ENCODE measurements at places on chromosomes 5 and 9.

GRCh38 chr5:129460936-129461710, 1.0 kb downstream of the ADAMTS19 start:
- DNase-seq = no peak

DNA sequence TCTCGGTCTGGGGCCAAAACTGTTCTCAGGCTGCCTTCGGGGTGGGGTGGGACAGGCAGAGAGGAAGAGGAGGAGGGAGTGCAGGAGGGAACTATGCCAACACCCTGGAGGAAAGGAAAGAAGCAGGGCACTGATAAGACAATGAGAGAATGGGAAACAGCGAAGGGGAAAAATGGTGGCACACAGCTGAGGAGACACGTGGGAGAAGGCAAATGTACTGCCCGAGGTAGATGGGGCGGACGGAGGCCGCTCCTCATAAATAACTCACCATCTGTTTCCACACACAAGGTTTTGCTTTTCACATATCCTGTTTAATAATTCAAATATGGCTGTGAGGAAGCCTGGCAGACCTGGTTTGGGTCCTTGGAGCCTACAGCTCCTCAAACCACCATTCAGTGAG, 148.2 kb upstream of the LRRTM2 start:
- DNase-seq = no peak

- no peak for DNase-seq
These were observed 594.1 kb upstream of the PTPRD start for GRCh38 chr9:11206925-11207324.

DNA sequence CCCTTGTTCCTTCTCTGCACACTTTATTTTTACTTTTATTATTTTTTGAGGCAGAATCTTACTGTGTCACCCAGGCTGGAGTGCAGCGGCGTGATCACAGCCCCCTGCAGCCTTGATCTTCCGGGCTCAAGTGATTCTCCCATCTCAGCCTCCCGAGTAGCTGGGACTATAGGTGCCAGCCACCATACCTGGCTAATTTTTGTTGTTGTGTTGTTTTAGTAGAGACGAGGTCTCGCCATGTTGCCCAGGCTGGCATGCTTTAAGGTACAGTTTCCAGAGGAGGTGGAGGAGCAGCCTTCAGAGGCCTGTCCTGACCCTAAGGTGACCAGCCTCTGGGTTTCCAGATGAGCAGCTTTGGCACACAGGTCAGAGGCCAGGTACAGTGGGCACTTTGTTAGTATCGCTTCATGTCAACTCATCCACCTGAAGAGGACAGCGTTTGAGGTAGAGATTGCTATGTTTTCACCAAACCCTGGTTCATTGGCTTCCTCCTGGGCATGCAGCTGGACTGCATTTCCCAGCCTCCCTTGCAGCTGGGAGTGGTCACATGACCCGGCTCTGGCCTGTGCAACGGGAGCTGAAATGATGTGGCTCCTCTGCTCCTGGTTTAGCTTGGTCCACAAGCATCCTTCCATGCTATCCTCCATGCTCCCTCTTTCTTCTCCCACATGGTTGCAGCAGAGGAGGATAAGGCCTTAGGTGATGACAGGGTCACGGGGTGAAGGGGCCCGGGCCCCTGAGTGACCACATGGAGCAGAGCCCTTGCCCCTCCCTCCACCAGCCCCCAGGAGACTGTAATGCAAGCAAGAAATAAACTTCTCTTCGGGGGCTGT, 139.3 kb upstream of the IER5L start:
- DNase-seq = no peak

- no peak for DNase-seq
These were observed 246.0 kb upstream of the NUDT12 start for GRCh38 chr5:103808464-103809106.

DNA sequence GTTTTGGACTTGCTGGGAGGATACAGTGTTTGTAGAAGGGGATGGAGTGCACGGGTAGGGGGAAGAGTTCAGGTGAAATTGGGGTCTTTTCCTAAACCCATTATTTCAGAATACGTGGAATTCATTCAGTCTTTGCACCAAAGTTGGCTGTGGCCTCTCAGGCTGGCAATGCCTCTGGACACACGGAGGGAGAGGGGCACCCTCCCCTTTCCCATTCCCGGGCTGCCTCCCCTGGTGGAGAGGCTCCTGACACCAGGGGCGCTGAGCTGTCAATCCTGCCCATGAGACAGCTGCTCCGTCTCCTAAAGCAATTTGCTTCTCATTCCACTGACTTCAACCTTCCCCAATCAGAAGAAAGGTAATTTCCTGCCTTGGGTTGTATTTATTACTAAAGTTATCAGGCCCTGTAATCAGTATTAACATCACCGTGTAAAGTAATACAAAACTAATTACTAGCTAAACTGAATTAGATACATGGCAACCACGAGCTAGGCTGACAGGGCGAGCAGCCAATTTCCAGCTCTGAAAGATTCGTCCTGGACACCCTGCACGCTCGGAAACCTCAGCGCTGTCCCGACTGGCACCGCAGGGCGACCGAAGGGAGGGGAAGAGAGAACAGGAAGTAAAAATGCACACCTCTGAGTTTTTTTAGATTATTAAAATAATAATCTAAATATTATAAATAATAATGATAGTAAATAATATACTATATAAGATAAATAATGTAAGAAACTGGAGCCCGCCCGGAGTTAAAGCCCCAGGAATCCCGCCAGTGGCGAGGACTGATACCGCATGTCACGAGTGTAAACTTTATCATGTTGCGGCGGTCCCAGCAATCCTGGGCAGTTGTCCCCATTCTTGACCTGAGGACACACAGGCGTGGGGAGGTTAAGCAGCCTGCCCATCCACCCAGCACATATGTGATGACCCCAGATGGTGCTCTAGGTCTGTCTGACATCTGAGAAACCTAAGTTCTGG, 6.9 kb upstream of the OLFM1 start:
- DNase-seq = no peak

- DNase-seq = peak; percentile 74
These were observed 65.3 kb downstream of the RXRA start for GRCh38 chr9:134391319-134392231.

DNA sequence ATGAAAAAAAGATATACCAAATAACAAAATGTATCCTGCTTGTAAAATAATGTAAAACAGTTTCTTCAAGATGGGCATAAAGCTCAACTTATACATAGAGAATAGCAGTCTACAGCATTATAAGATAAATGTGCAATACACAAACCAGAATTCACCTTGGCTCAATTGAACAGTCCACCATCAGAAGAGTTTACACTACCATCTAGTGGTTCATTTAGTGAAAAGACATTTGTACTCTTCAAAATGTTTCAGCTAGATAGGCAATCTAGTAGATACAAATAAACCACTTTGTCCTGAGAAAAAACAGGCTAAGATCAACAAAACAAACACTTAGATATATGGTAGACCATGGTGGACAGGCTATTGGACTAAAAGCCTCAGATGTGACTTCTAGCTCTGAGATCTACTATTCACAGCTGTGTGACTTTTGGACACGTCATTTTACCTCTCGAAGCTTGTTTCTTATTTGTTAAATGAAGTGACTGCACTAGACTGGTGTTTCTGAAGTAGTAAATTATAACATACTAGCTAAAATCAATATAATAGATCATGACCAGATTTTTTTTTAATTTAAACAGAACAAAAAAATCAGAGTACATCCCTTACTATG, 22.1 kb upstream of the TPD52L3 start:
- no peak for DNase-seq

DNA sequence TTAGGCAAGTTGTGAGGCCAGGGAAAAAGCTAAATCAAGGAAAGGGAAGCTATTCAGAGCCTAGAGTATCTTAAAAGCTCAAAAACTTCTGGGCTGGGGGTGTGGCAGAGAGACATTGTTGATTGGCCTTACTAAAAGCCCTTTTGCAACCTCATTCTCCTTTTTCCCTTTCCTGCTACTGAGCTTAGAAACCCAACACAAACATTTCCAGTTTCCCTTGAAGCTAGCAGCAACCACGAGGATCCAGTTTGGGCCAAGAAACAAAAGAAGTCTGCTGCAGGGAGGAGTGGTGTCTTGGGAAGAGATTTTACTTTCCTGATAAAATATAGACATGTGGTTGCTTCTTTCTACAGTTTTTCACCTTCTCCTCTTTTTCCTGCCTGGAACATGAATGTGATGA, 135.5 kb upstream of the KLF9 start:
- no peak for DNase-seq

DNA sequence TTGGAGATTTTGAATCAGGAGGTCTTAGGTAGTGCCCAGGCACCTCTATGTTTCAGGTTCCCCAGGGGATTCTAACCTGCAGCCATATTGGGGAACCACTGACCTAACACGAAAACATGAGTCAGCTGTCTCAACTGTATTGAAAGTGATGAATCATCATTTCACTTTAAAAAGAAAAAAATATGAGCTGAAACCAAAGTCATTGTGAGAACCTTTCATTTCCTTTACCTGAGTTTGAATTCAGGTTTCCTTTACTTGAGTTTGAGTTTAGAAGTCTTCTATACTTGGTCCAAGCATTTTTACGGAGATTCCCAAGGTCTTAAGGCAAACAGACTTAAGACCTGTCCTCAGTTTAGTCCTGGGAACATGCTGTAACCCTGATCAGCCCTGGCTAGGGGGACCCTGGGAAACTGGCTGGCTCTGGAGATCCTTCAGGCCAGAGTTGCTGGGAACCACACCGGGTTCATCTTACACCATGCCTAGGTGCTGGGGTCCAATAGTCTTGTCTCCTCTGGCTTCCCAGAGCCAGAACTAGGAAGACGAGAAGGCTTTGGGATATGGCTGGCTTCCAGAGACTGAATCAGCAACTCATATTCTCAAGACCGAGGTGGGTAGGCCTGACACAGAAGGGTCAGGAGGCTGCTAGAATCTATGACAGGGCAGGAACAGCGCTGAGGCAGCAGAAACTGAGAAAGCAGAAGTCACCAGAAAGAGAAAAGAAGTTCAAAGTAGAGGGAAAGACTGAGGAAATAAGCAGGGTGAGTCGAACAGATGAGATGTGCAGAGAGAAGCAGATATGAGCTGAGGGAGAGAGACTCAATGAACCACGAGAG, 16.4 kb upstream of the PDCD1LG2 start:
- no peak for DNase-seq

GRCh38 chr5:139763930-139764791, 31.4 kb upstream of the PSD2 start:
- no peak for DNase-seq

GRCh38 chr9:135036861-135037465, 50.5 kb upstream of the OLFM1 start:
- no peak for DNase-seq

DNA sequence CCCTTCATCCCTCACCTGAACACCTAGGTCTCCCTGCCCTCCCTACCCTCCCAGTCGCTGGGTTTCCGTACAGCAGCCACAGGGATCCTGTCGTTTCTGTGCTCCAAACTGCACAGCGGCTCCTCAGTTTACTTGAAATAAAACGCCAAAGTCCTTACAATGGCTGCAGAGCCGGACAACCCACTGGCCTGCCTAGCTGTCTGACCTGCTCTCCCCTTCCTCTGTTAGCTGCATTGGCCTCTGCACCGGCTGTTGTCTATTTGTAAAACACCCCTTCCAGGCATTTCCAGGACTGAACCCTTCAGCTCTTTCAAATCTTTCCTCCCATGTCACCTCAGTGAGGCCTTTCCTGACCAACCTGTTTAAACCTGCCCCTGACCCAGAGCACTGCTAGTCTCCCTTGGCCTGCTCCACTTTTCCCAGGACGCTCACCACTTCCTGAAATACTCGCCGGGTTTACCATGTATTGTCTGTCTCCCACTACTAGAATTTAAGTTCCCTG, 9.1 kb upstream of the MGAT1 start:
- DNase-seq = no peak

- no peak for DNase-seq
These were observed 290.4 kb downstream of the CSNK1G3 start for GRCh38 chr5:123802298-123802951.

DNA sequence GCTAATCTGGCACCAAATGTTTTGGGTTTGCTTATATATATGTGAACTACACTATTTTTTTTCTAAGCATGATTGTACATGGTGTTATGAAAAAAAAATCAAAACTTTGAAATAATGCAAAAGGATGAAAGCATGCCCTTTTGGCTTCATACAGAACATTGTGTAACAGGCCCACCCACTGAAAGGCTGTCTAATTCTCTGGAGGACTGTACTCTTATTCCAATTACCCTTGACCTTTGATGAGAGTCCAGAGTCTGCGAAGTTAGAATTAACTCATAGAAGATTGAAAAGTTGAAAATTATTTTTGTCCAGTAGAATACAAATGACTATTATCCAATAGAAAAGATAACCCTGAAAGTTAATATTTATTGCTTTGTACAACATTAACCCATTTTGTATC, 117.4 kb downstream of the ADAMTS12 start:
- no peak for DNase-seq

DNA sequence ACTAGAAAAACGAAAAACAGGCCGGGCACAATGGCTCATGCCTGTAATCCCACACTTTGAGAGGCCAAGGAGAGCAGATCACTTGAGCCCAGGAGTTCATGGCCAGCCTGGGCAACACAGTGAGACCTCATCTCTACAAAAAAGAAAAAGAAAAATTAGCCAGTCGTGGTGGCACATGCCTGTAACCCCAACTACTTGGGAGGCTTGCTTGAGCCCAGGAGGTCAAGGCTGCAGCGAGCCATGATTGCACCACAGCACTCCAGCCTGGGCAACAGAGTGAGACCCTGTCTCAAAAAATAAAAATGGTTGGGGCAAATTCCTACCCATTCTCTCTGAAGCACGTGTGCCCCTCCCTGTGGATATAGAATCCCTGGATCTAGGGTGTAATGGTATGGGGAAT, 8.4 kb upstream of the CFAP157 start:
- no peak for DNase-seq

GRCh38 chr9:132996526-132996925, 18.0 kb downstream of the GFI1B start:
- no peak for DNase-seq

DNA sequence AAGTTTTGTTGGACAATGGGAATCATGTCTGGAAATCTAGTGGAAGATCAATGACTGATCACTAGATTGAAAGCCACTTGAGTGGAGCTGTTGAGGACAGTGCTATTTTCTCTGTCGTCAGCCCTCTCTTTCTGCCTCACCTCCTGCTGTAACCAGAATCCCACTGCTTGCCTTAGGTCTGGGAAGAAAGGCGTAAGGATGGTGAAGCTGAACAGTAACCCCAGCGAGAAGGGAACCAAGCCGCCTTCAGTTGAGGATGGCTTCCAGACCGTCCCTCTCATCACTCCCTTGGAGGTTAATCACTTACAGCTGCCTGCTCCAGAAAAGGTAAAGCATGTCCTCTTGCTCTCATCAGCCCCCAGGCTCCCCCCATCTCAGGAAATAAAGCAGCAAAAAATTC, 1.1 kb downstream of the NSG2 start:
- DNase-seq = no peak

Data from stimulated activated CD8-positive, alpha-beta memory T cell treated with anti-CD3 and anti-CD28 coated beads, Interleukin-4, amount 100 ng/mL, for 24 hours (primary cell).